ENCODE measurements at places on chromosomes 1 and 21. TPM values are rescaled to one million over a fixed set of nuclear protein-coding genes. Genes with fewer than 3 reads are reported as not detected.
A peak's percentile ranks its signal among the peaks of the same experiment; 100 is the strongest.

DNA sequence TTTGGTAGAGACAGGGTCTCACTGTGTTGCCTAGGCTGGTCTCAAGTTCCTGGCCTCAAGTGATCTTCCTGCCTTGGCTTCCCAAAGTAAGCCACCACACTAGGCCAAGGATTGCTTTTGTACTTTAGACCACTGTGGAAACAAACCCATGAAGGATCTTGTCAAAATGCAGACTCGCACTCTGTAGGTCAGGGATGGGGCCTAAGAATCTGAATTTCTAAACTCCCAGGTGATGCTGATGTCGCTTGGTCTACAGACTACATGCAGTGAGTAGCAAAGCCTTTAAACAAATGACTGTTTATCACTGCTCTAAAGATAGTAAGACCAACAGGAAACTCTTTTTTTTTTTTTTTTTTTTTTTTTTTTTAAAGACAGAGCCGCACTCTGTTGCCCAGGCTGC, 54.1 kb upstream of the MUTYH start:
- H3K36me3 ChIP-seq: no peaks in the 10 kb centered on the region
- no peak overlapping the region for H3K4me3 ChIP-seq
- peak overlapping the region; percentile 49 for H3K27ac ChIP-seq
- no peaks in the 10 kb centered on the region for H3K27me3 ChIP-seq

DNA sequence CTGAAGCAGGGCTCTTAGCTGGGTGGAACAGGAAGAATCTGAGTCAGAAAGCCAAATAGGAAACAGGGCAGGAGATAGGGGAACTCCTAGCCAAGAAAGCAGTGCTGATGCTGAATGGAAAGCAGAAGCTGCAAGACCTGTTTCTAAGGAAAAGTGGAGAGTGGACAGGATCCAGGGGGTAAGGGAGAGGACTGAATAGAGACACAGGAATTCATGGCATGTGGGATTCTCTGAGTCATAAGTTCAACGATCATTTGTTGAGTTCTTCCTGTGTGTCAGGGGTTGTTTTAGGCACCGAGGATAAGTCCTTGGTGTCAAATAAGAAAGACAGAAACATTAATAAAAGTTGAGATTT, 153.8 kb upstream of the FGGY start:
- no peaks in the 10 kb centered on the region for H3K27me3 ChIP-seq
- H3K36me3 ChIP-seq: no peaks in the 10 kb centered on the region
- no peak overlapping the region for H3K27ac ChIP-seq
- peaks cover 28% of the 10 kb centered on the region for H3K4me1 ChIP-seq

MAPKAPK2 gene
- total RNA-seq: 51.4 TPM

TMOD4 gene
- 2.5 TPM for total RNA-seq

All from activated CD8-positive, alpha-beta T cell treated with anti-CD3 and anti-CD28 coated beads for 36 hours (primary cell).